Activated CD8-positive, alpha-beta memory T cell treated with anti-CD3 and anti-CD28 coated beads, Interleukin-2, amount 50 U/mL, for 4 hours (primary cell): ENCODE measurements at places on chromosomes 13 and 19.

DNA sequence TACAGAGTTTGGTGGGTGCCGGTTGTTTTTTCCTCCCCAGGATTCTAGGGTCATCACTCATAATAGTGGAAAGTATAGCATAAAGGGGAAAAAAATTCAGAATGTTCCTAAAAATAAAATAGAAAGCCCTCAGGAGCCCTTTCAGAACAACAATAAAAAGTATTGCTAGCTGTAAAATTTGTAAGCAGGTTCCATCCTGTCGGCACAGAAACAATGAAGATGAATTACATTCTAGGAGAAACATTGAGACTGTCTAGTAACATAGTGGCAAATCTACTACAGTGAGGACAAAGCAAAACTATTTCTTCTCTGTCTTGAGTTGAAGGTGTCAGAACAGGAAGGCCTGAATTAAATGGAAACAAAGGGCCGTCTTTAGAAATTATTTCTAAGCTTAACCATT lies 870.7 kb downstream of the PCDH9 start:
- no peak for DNase-seq

DNA sequence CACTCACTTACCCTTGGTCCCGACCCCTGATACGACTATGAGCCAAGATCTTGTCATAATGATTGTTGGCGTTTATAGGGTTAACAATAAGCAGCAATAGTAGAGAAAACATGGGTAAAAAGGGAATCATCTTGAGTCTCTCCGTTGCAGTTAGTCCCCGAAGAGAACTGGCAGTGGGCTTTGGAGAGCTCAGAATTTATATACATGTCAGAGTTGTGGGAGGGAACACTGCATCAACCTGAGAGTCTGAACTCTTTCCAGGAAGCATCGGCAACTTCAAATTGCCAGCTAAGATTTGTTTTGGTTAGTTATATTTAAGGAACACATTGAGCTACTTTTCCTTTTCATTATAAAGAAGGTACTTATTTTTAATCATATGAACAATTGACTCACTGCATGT lies at the start of gene POSTN:
Gene POSTN (minus strand): TSS at position 172 of the 400 bp plus-strand sequence. CDS start 42 bp downstream, at position 130.
- DNase-seq = no peak

GRCh38 chr13:32075170-32075851 lies 43.7 kb downstream of the FRY start:
- no peak for DNase-seq

- DNase-seq = no peak
These were observed 240.6 kb downstream of the GGACT start for GRCh38 chr13:100347968-100348367.

DNA sequence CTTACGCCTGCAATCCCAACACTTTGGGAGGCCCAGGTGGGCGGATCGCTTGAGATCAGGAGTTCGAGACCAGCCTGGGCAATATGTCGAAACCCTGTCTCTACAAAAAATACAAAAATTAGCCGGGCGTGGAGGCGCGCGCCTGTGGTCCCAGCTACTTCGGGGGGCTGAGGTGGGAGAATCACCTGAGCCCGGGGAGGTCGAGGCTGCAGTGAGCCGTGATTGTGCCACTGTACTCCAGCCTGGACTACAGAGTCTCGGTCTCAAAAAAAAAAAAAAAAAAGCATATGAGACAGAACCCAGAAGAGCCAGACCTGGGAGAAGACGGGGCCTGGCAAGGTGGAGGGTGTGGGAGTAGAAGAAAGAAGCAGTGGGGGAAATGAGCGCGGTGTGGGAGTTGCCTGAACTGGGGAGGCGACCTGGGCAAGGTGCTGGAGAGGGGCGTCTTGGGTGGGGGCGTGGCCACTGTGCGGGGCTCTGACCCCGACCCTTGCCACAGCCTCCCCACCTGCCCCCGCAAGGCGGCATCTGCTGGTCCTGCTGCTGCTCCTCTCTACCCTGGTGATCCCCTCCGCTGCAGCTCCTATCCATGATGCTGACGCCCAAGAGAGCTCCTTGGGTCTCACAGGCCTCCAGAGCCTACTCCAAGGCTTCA lies 533 bp downstream of the DKKL1 start:
- DNase-seq = no peak

DNA sequence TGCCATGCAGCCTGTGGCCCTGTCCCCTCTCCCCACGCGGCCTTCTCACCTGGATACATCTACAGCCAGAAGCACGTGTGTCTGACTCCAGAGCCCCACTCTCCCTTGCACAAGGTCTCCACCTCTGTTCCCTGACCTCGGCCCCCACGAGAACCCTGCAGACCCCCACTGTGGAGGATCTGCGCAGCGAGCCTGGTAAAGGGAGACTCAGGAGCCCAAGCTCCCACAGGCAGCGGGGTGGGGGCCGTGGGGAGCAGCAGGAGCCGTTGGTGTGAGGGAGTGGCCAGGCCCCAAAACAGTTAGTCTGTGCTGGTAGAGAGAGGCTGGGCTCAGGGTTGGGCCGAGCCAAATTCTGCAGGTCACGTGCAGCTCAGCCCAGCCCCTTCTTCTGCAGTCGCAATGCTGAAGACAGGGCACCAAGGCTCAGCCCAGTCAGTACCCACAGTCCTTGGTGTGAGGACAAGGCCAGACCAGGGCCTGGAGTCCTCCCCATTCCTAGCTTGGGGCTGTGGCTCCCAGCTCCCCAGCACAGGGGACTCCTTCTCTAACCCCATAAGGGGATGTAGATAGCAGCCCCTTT lies 28.7 kb upstream of the SLC7A10 start:
- no peak for DNase-seq

DNA sequence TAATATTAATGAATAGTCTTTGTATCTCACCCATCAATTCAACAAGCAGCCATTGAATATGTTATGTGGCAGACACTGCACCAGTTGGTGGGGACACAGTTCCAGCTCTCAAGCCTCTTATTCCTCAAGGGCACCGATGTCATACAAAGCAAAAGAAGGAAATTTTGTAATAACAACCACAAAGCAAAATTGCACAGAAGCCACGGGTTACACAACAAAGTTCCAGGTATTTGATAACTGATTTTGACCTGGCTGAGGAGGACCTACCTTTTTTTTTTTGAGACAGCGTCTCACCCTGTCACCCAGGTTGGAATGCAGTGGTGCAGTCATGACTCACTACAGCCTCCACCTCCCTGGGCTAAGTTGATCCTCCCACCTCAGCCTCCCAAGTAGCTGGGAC lies 266.7 kb downstream of the FOXO1 start:
- no peak for DNase-seq

- no peak for DNase-seq
These were observed 2.2 kb upstream of the CYP4F22 start for GRCh38 chr19:15506074-15506571.

DNA sequence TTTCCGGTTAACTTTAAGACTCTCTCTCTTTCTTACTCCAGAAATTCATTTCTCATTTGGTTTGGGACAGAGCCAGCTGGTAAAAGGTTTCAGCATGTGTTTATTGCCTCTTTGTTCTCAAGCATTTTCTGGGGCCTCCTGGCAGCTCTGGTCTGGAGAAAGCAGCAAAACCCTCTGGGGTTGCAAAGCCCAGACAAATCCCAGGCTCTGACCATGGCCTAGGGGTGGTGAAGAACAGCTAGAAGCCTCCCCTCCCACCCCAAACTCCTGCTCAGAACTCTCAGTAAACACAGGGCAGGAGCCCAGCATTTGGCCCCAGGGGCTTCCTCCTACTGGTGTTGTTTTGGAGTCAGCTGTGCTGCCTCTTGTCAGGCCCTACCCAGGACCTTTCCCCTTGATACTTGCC lies 124.2 kb upstream of the SERP2 start:
- no peak for DNase-seq

GRCh38 chr13:99196466-99197116 lies 4.1 kb upstream of the UBAC2 start:
- no peak for DNase-seq

GRCh38 chr13:109158383-109158782 lies 529.0 kb downstream of the MYO16 start:
- DNase-seq = no peak

- DNase-seq = no peak
These were observed at the start of gene TDRD12 for GRCh38 chr19:32719611-32720059. TDRD12 (plus strand) TSS chr19:32719767; CDS start chr19:32720073, 306 bp downstream.

- no peak for DNase-seq
These were observed 16.9 kb upstream of the BTBD2 start for GRCh38 chr19:2032296-2032941.

GRCh38 chr13:77338329-77338728 lies 11.4 kb upstream of the MYCBP2 start:
- no peak for DNase-seq

GRCh38 chr13:45335397-45336024 lies 5.5 kb downstream of the TPT1 start:
- DNase-seq = no peak

- no peak for DNase-seq
These were observed 63.1 kb downstream of the SPATA13 start for GRCh38 chr13:24223341-24224231.

DNA sequence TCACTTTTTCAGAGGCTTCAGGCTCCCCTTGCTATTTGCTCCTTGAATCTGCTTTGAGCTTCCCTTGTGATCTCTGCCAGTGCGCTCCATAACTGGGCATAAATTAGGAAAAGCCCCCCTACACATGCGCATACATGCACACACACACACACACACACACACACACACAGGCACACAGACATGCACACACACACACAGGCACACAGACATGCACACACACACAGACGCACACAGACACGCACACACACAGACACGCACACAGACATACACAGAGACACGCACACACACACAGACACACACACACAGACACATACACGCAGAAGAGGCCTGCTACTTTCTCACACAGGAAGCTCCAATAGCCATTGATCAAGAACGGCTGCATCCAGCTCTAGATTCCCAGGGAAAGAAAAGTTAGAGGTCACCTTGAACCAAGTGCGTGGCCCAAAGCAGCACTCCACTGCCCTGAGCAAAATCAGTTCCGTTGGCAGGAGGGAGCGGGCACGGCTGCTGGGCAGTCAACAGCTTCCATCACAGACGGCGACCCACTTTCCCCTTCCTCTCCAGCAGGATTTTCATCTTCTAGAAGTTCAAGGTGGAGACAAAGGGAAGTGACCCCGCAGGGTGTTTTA lies 145.6 kb downstream of the DPF1 start:
- DNase-seq = no peak

DNA sequence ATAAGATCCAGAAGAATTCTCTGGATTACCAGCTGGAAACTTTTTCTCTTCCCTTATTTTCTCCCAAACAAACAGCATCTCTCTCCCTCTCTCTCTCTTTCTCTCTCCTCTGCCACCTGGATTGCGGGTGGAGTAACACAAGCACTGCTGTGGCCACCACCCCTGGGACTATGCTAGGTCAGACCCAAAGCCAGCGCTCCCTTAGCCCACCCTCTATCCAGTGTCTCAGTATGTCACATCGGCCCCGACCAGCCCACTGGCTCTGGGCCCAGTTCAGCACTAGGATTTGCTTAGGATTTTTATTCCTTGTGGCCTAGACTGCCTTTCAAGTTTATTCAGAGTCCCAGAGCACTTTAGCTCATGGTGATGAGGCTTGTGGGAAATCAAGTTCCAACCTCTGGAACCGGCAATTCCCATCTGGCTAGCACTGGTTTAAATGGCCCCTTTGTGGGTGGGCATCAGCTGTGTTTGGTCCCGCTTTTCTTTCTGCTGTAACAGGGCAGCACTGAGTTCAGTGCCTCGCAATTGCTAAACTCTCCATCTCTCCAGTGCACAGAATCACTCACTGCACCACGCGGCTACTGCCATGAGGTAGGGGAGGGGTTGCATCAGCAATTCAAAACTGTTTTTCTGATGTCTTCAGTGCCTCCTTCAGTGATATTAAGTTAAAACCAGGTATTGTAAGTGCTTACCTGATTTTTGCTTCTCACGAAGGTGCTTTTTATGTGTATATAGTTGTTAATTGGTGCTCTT lies 1623.1 kb downstream of the SLITRK5 start:
- no peak for DNase-seq

DNA sequence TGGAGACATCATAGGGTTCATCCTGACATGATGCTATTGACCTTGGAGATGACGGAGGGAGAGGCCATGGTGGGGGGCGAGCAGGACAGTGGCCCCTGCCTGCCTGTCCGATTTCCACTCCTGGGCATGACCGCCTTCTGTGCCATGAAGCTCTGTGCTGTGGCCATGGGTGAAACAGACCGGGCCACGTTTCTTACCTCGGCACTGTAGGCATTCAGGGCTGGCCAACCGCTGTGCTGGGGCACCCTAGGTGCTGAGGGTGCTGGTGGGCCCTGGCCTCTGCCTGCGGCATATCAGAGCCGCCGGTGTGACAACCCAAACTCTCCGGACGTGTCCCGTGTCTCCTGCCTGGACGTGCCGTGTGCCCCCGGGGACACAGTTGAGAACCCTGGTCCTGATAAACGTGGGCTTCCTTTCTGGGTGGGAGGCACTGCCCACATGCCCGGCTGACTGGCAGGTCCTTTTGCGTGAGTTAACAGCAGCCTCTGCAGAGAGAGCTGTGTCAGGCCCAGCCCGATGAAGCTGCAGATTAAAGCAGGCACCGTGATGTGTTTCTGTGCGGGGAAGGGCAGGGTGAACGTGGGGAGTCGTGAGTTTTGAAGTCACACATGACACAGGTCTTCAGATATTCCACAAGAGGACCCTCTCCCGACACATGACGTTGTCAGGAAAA lies 46.5 kb downstream of the TMEM255B start:
- DNase-seq = no peak

DNA sequence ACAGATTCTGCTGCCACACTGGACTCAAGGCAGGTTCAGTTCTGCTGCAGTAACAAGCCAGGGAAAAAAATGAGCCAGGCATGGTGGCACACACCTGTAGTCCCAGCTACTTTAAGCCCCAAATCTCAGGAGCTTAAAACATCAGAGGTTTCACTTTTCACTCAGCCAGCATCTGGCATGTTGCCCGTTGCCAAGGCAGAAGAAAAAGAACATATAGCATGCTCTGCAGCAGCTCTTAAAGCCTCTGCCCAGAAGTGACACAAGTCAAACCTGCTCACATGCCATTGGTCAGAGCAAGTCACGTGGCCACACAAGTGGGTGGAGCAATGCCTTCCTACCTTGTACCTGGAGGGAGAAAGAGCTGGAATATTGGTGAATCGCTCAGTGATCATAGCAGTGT lies 14.7 kb upstream of the ADGRE5 start:
- peak; percentile 83 for DNase-seq

GRCh38 chr19:15445807-15446376 lies 3.9 kb downstream of the WIZ start:
- DNase-seq = no peak
